ENCODE measurements at places on chromosomes 12 and 14. TPM values are rescaled to one million over a fixed set of nuclear protein-coding genes. Genes with fewer than 3 reads are reported as not detected.

GRCh38 chr12:55996201-55996714, 818 bp upstream of the SUOX start:
- DNase-seq, result peak; percentile 67

GRCh38 chr14:69363964-69364363, 34.1 kb downstream of the ERH start:
- no peak for DNase-seq

GRCh38 chr12:113244478-113244958, 23.3 kb downstream of the TPCN1 start:
- peak; percentile 57 for DNase-seq

DNA sequence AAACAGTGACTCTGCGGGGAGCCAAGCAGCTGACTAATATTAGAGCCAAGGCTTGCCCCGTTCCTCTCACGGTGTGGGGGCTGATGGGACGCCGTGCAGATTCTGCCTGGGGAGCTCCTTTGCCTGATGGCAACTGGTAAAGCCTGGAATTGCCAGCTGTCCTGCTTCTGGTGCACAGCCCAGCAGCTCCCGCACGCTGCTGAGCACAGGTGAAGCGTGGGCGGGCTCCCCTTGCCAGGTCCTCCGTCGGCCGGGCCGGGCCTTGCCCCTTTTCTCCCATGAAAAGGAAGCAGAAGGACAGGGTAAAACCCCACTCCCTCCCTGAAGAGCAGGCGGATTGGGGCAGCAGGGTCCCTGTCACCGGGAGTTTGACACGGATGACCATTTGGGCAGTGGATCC, 79.0 kb downstream of the WDR20 start:
- no peak for DNase-seq

DNA sequence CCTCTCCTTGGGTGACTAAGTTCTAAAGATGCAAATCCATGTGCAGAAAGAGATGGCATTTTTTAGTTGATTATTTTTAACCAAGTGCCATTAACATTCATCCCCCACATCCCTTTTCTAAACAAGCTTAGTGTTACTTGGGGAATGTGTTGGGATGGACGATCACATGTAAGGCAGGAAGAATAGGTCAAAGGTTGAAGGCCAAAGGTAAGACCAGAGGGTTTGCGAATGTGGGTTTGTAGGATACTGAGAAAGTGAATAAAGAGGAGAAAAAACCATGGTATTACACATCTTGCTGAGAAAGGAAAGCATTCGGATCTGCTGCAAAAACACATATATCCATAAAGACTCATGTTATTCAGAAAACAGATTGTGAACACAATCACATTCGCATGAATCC, 111.6 kb downstream of the GCH1 start:
- no peak for DNase-seq

- DNase-seq, result no peak
These were observed 115.5 kb downstream of the PAPOLA start for GRCh38 chr14:96617635-96618034.

GRCh38 chr14:64235652-64236640, 58.2 kb downstream of the ESR2 start:
- DNase-seq, result no peak

Gene KRT77
- total RNA-seq, result not detected

DNA sequence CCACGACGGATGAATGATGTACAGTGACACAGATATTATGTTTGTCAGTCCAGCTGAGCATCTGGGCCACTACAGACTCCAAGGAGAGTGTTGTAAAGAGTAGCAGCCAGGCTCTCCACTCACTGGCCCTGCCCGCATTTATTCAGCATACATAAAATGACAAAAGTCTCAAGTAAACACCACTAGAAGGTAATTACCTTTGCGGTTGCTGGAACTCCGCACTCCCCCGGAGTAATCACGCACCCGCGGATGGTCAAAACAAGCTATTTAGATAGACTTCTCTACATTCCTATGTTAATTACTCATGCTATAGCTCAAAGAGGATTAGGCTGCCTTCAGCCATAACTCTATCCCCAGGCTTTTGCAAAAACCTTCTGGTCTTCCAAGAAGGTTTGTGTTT, 18.8 kb upstream of the STRAP start:
- no peak for DNase-seq

DNA sequence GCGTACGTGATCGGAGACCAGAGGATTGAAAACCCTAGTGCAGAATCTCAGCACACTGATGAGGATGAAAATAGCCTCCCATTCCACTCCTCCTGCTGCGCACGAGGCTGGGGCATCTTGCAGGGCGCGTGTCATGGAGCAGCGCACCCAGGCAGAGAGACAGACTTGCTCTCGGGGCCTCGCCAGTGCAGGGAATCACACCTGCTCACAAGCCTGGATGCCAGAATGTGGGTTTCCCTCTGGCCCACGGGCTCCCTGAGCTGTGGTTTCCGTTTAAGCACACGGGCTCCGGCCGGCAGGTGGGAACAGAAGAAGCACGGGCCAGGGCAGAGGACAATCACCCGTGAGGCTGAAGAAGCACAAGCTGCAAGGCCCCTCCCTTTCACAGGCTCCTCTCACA, 2.0 kb downstream of the FGF6 start:
- no peak for DNase-seq

DNA sequence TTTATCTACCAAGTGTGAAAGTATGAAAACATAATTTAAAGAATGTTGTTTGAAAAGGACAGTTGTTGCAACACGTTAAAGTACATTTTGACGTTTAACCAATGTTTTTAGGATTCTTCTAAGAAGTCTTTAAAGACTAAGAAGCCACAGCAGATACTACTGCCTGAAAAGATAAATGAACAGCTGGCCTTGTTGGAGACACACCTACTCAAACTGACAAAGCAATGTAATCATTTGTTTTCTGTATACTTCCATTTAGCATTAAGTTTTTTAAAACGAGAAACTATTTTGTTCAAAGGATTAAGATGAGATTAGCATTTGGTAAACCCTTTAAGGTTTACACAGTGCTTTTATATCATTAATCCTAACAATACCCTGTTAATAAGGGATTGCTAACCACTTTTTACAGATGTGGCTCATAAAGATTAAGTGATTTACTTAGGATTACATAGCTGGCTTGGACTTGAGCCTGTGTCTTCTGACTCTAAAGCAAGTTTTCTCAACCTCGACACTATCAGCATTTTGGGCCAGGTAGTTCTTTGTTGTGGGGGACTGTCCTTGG, 134.4 kb downstream of the CFAP54 start:
- DNase-seq, result no peak

- DNase-seq, result no peak
These were observed 1096.5 kb downstream of the FSCB start for GRCh38 chr14:43410631-43411030.

DNA sequence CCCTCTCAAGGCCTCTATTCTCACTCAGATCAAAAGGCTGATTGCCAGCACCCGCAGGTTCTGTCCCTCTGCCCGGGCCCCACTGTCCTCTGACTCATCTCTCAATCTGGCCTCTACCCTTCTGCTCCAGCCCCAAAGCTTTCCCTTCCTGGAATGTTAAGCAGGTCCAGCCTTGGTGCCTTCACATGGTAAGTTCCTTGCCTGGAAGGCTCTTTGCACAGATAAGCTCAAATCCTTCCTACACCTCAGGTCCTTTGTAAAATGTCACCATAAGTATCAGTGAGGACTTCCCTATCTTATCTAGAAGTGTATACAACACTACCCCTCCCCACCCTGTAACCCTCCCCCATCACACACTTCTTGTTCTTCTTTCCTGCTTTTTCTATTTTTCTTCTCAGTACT, 22.2 kb downstream of the LPCAT3 start:
- DNase-seq, result no peak

- DNase-seq, result no peak
These were observed 9.0 kb downstream of the KCTD10 start for GRCh38 chr12:109467978-109468676.

GRCh38 chr12:102114212-102114611, 5.7 kb downstream of the NUP37 start:
- DNase-seq, result no peak

DNA sequence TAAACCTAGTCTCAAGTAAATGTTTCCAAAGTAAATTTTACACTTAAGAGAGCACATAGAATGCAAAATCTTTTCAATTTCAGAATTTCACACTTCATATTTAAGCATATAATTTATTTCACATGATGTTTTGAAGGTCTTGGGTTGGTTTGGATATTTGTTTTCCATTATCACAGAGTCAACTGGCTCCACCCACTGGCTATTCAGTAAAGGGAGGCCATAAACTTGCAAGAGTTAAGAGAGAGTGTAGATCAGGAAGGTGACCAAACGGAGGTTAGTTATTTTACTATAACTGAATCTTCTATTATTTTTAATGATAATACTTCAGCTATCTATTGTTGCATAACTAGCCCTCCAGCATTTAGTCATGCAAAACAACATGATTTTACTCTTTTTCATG, 6.2 kb upstream of the CPNE8 start:
- DNase-seq, result no peak

DNA sequence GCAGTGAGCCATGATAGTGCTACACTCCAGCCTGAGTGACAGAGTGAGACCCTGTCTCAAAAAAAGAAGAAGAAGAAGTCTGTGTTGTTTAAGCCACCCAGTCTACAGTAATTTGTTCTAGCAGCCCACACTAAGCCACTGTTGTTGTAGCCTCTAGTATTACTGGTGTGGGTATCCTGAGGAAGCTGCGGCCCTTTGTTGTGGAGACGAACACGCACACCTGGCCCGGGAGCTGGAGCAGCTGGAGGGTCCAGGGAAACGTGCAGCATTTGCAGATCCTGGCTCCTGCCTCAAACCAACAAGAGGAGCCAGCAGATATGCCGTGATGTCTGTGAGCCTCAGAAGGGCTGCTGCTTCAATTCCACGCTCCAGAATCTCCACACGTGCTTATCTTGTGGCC, 65.3 kb downstream of the MAP1LC3B2 start:
- DNase-seq, result no peak

Gene PNP
- total RNA-seq, result 20.4 TPM

DNA sequence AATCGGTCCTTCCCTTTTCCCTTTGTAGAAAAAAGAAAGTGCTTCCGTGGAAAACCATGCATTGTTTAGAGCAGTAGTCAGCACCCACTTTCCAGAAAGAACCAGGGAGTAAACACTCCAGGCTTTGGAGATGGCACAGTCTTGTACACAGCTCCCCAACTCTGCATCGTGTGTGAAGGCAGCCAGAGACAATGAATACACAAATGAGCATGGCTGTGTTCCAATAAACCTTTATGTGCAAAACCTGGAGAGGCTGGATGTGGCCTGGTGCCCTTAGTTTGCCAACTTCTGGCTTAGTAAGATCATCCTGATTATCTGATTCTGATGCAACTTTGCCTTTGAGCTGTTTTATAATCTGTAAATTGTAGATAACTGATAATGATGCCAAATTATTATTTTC, 463.4 kb upstream of the TMEM132C start:
- DNase-seq, result no peak

Gene PLEKHG7
- total RNA-seq, result 1.6 TPM

DNA sequence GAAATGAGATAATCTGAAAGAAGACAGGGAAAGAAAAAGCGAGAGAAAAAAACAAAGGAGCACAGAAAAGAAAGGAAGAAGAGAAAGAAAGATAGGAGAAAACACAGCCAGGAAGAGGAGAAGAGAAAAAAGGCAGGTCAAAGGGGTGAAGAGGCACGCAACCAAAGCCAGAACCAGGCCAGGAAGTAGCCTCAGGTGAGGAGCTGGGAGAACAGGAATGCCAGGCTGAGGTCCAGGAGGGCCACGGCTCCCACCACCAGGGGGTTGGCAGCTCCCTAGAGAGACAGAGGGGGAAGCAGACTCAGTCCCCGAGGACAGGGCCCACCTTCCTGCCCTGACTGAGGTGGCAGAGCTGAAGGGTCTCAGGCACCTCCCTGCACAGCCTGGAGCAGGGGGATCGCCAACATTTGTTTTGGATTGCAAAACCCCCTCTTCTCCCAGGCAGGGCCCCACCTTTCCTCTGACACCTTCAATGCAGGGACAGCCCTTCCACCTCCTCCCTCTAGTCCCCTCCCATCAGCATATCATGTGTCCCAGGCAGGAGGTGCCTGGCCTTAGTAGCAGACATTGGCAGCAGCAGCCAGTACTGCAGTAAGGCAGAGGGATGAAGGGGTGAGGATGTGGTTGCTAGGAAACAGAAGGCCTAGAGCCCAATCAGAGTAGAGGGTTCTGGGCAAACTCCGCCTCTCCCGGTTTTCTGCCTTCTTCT, 2.0 kb upstream of the AP1G2 start:
- DNase-seq, result no peak

DNA sequence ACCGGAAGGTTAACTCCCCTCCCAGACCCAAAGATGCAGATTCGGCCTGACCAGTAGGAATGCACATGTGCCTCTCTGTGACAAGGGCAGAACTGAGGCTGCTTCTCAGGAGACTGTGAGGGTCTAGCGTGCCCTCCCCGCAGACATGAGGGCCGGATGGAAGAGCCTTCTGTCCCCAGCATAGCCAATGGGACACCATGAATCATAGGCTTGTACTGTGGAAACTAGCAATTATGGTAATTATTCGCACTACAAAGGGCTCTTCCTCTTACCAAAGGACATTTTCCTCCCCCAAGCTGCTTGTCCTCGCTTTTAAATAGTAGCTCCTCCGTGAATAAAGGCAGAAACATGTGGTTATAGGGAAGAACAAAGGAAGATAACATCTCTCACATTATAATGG, 6.2 kb downstream of the COA8 start:
- no peak for DNase-seq

- DNase-seq, result no peak
These were observed 7.7 kb downstream of the TBX3 start for GRCh38 chr12:114676142-114676741.

DNA sequence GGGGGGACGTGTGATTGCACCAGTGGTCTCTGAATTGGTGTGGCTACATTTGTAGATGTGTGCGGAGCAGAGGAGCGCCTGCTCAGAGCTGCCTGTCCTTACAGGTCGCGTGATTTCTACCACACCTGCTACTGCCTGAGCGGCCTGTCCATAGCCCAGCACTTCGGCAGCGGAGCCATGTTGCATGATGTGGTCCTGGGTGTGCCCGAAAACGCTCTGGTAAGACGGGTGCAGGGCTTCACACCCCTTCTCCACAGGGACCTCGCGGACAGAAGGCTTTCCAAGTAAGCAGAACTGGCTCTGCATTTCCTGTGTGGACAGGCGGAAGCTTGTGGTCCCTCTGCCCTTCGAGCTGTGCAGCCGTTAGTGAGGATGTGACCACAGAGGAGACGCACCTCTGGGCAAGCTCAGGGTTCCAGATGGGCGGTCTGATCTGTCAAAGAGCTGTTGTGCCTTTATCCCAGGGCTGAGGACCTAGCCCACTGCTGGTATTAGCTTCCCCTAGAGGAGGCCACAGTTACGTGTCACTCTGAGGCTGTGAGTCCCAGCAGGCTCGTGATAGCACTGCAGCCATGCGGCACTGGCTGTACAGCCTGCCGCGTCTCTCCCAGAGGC, 47.7 kb downstream of the MAX start:
- no peak for DNase-seq

All from body of pancreas (tissue), 4 donors.